Stimulated activated CD8-positive, alpha-beta memory T cell treated with anti-CD3 and anti-CD28 coated beads, Interleukin-15, amount 100 ng/mL, for 48 hours (primary cell): ENCODE measurements at places on chromosomes 2 and 18.
A peak's percentile ranks its signal among the peaks of the same experiment; 100 is the strongest.

DNA sequence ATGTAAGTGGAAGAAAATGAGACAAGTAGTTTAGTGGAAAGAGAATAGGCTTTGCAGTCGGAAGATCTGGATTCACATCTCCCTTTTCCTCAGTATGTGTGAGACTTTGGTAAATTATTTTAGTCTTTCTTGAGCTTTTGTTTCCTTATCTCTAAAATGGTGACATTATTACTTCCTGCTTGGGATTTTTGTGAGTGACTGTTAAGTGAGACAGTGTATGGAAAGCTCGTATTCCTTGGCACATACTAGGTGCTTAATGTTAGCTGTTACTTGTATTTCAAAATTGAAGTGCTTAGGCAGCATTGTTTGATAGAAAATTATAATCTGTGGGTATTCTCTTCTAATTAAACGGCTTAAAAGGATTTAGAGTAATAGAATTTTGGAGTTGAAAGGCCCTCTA is 2.0 kb downstream of the ZNF638 start:
- no peak for DNase-seq

DNA sequence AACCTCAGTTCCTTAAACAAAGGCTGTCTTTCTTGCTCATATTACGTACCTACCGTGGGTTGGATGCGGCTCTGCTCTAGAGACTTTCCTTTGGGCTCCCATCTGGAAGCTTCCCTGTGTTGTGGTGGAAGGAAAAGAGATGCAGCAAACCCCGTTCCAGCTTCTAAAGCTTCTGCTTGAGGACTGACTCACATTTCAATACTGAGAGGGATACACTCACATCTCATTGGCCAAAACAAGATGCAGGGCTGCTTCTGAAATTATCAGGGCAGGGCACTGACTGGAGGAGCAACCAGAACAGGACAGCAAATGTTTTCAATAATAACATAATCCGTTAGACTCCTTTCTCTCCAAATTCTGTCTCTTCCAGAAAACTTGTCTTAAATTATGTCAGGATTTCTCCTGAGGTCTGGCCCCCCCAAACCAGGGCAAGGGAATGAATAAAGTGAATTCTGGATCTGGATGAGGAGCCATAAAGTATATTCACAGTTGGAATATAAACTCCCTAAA is 4.5 kb upstream of the MYO5B start:
- no peak for DNase-seq

DNA sequence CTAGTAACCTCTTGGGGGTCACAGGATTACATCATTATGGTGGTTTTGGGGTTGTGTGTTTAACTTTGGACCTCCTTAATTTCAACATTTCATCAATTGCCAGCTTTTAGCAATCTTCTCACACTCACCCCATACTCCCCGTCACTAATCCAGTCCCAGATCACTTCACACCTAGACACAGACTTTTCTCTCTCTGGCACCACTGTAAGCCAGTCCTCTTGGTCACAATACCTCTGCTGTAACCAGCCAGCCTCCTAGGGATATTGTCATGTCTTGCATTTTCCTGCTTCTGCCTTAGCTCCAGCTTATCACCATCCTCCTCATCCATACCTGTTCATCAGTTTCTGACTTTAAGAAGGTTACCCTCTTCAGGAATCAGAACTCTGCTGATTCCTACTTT is 1.6 kb upstream of the STK17B start:
- DNase-seq = no peak

DNA sequence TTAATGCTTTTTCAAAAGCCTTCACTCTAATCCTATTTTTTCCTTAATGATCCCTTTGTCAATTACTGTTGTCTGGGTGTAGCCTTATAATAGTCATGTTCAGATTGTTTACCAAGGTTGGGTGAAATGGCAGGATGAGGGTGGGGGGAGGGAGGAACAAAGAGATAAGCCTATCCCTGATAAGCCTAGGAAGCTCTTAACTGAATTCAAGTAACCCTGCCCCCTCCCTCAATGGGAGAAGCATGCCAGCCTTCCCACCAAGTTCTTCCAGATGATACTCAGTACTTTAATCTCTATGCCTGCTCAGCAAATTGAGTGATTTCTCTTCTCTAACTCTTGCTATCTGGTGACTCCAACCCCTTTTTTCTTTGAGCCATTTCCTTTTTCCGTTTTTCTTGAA is 180.3 kb upstream of the ETAA1 start:
- DNase-seq = no peak

- no peak for DNase-seq
Measured at GRCh38 chr2:211132573-211132972, 576.2 kb downstream of the CPS1 start.

- DNase-seq = no peak
Measured at GRCh38 chr2:74947703-74948102, 10.7 kb upstream of the POLE4 start.

DNA sequence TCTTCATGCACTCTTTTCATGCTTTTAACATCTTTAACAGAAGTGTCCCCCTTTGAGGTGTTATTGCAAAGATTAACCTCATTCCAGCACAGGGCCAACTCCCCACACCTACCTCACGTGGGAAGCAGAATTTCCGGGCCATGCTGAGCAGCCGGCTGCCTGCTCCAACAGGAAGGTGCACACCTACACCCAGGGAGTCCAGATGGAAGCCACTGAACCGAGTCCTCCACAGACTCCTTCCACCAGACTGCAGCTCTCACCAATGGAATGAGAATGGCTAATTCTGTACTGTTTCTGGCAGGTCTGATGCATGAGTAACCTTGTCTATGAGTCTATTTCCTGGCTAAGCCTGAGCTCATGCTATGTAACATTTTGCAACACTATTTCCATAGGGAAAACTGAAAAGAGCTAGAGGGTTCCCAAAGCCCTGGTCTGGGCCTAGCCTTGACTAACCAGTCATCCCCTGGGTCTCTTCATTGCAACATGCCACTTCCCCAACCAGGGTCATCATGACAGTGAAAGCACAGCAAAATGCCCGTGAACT is 11.0 kb downstream of the ERFE start:
- no peak for DNase-seq

DNA sequence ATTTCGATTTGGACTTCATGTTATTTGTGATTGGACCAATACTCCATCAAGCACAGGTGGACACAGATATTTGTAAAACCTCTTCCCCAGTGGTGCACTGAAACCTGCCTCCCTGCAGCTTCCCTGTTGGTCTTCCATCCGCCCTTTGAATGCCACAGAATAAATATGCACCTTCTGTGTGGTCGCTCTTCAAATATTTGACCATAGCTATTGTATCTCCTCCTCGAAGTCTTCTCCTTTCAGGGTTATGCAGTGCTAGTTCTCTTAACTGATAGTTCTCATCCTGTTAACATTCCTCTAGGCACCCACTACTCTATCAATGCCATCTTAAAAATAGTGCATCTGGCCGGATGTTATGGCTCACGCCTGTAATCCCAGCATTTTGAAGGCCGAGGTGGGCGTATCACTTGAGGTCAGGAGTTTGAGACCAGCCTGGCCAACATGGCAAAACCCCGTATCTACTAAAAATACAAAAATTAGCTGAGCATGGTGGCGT is 12.5 kb downstream of the SPATS2L start:
- no peak for DNase-seq

DNA sequence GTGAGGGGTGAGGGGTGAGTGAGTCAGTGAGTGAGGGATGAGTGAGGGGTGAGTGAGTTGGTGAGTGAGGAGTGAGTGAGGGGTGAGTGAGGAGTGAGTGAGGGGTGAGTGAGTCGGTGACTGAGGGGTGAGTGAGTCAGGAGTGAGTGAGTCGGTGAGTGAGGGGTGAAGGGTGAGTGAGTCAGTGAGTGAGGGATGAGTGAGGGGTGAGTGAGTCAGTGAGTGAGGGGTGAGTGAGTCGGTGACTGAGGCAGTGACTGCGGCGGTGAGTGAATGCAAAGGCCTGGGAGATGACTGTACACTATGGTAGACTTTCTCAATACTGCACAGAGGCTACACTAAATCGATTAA is 16.6 kb downstream of the THAP4 start:
- DNase-seq = peak; percentile 77
